Keratinocyte (primary cell): ENCODE measurements at places on chromosomes 12 and 14.

DNA sequence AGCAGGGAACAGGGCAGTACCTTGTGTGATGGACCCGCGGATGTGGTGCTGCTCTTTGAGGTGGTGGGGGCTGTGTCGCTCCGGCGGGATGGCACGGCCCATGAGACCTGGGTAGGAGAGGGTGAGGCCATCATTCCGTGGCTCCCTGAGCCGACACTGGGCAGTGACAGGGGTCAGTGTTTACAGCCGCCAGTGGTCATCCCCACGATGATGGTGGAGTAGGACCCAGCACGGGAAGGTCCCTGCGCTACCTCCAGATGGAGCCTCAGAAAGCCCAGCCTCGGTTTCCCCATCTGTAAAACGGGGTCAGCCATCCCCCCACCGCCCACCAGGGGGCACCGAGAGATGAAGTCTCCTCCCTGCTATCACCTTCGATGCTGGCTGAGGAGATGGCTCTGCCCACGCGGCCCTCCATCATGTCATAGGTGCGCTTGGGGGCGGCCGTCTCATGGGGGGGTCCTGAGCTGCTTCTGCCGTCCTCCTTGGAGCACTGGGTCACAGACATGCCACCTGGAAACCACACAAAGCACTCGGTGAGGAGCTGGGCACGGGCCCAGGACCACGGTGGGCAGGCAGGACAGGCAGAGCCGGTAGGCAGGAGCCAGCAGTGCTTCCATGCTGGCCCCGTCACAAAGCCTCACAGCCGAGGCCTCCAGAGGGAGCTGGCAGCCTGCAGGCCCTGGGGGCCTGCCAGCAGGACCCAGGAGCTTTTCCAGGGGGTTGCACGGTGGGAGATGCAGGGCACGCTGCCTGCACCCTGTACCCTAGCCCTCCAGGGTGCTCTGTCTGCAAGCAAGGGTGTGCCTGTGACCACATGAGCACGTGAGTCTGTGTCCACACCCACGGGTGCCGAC lies 53.1 kb downstream of the RFLNA start:
- DNase-seq: no peak

DNA sequence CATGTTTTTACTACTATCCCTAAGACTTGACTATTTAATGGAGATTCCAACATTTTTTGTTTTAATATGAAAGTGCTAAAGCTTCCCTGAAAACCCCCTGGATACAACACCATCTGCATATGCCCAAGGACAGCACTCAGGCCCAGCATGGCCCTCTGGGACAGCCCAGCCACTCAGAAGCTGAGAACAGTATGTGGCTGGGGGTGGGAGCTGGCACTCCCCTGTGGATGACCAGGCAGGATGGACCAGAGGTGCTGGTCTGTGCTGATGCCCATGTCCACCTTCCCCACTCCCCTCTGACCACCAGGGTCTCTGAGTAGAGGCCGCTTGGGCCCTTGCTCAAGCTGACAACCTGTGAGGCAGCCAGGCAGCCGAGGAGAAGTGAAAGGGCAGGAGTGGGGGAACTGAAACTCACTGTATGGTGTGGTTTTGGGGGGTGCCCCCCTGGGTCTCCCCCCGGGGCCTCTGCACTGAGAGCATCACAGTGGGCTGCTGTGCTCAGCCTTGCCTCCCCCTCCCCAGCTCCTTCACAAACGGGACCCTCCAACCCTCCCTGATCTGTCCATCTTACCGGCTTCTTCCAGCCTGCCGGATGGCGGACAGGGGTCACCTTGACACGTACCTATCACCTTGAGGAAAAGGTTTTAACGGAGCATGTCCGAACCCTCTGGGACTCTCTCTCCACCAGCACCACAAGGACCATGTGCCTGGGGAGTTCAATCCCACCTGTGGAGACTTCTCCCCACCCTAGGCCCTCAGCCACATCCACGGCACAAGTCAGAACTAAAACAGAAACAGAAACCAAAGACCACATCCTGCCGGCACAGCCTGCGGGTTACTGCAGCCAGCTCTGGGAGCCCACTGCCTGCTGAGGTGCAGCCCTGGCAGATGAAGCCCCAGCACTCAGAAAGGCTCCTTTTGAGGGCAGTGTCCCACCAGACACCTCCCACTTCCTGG lies at the start of gene TMEM229B:
Gene TMEM229B (minus strand): TSS at position 785 of the 957 bp plus-strand sequence. CDS start 14,798 bp downstream, outside the sequence.
- no peak for DNase-seq

DNA sequence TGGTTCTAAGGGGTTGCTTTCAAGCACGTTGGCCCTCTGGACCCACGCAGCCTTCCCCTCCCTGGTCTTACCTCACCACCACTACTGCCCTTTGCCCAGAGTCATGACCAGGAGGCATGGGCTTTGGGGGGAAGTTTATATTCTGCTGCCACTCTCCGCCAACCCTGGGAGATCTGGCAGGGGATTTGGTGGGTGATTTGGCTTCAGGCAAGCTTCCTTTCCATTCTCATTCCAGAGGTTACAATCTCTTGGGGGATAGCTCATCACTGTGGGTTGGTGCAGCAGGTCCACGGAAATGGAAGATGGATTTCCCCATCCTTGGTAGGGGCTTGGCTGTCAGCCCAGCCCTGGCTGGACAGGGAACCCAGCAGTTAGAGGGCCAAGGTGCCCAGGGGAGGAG lies 6.3 kb downstream of the PAH start:
- DNase-seq: no peak

DNA sequence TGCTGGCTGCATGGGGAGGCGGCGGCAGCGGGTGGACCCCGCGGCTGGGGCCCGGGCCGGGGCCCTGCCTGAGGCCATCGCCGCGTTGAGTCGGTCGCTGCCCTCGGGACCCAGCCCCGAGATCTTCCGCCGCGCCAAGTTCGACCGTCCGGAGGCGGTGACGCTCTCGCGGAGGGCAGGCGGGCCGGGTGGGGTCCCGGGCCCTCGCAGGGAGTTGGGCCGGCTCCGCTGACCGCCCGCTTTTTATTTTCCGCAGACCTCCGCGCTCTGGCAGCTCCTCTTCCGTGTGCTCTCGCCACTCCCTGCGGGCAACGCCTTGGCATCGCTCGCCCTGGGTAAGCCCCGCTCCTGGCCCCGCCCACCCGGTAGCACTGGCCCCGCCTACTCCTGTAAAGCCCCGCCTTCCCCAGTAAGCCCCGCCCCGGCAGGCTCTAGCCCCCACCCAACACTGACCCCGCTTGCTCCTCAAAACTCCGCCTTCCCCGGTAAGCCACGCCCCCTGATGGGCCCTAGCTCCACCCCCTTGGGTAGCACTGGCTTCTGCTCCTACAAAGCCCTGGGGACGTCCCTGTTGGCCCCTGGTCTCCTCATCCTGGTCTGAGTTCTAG lies 424 bp downstream of the TEDC1 start:
- no peak for DNase-seq

GRCh38 chr14:34222867-34223266 lies 239.2 kb downstream of the SPTSSA start:
- DNase-seq: no peak

- DNase-seq: peak; percentile 30
Measured at GRCh38 chr12:44000309-44000952, 164.6 kb downstream of the TMEM117 start.

- no peak for DNase-seq
Measured at GRCh38 chr12:110906985-110907384, 13.4 kb downstream of the MYL2 start.

DNA sequence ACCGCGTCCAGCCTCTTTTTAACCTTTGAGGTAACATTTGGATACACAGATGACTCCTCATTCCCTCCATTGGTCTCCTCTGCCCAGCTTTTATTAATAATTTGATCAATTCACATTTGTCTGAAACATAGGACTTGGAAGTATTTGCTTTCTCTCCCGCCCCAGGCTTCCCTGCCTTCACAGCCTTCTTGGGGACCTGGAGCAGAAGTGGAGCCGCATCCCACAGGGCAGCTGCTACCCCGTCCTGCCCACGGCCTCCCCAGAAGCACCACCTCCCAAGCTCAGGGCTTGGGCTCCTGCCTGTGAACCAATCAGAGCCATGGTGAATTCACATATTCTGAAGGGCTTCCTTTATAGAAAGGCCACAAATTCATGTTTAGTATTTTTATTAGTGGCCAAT lies 97.6 kb downstream of the PIWIL1 start:
- no peak for DNase-seq

DNA sequence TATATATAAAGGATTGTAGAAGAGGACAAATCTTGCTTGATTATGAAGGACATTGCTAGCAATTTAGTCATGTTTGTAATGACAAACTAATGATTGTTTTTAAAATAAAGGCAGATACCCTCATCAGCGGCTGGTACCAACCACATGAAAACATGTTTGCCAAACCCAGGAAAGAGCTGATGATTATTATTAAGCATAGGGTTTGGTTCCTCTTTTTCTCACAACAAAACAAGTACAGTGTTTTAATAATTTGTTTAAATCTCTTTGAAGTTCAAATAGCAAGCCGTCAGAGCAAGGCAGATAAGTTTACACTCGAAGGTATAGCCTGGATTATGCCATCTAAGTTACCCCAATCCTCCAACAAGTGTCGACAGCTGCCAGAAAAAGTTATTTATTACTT lies 5.3 kb upstream of the SINHCAF start:
- DNase-seq: no peak

GRCh38 chr14:73777420-73777819 lies 63.2 kb upstream of the PNMA1 start:
- no peak for DNase-seq

- no peak for DNase-seq
Measured at GRCh38 chr14:102209224-102209966, 69.7 kb downstream of the WDR20 start.

GRCh38 chr12:131454418-131455217 lies 256.3 kb upstream of the SFSWAP start:
- no peak for DNase-seq

GRCh38 chr12:100443434-100443833 lies 30.2 kb upstream of the NR1H4 start:
- no peak for DNase-seq

GRCh38 chr12:102024765-102025164 lies 37.0 kb downstream of the WASHC3 start:
- no peak for DNase-seq

- no peak for DNase-seq
Measured at GRCh38 chr12:110373425-110373824, 30.1 kb downstream of the ANAPC7 start.

DNA sequence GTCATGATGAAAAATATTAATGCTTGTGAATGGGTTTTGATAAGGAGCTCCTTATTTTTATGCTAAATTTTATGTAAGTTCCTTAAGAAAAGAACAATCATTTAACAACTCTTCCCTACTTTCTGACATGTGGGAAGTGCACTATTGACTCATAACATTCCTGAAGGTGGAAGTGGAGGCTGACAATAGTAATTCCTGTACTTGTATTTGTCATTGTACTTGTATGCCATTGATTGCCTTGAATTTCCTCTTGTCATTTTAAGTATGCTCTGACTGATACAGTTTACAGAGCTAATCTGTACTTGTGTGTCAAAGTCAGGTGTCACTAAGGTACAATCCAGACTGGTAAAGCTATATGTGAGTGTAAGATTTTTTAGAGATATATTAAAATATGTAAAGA lies 440.0 kb downstream of the SLC16A7 start:
- peak; percentile 25 for DNase-seq

DNA sequence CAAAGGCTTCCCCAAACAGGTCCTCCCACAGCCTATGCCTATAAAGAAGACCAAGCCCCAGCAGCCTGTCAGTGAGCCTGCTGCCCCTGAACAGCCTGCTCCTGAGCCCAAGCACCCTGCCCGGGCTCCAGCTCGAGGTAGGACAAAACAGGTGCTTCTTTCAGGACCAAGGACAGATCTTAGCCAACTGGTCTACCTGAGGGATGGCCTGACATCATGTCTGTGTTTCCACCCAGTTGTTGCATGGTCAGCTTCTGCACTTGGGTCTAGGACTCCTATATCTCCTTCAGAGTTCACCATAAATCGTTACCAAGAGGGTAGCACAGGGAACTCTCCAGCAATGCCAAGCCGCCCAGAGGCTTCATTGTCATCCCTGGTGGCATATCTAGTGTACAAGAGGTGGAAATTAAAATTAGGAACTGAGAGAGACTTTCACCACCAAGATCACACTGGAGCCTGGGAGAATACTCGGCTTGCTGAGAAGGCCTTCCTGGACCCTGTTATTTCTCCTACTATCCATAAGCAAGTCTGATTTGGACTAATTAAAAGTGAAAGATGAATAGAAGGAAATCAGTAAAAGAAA lies 38.2 kb upstream of the OAS1 start:
- DNase-seq: no peak

DNA sequence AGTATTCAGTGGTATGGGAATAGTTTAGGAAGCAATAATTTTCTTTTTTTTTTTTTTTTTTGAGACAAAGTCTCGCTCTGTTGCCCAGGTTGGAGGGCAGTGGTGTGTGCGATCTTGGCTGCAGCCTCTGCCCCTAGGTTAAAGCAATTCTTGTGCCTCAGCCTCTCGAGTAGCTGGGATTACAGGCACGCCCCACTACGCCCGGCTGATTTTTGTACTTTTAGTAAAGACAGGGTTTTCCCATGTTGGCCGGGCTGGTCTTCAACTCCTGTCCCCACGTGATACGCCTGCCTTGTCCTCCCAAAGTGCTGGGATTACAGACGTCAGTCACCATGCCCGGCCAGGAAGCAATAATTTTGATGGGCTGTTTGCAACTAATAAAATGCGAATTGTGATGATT lies 62.1 kb downstream of the ATG14 start:
- no peak for DNase-seq

DNA sequence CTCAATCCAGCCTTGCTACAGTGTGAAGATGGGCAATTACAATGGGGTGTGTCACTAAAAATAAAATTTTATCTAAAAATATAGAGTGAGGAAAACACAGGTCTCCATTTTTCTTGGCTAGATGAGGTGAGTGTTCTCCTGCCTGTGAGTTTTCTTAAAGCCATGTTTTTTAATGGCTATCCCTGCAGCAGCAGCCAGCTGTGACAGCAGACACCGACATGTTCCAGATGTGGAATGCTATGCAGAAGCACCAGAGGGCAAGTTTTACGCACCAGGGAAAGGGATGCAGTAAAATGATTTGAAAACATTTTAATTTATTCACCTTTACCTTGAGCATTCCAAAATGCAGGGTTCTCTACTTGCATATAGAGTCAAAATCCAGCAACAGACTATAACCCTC lies 577.0 kb upstream of the STXBP6 start:
- no peak for DNase-seq

DNA sequence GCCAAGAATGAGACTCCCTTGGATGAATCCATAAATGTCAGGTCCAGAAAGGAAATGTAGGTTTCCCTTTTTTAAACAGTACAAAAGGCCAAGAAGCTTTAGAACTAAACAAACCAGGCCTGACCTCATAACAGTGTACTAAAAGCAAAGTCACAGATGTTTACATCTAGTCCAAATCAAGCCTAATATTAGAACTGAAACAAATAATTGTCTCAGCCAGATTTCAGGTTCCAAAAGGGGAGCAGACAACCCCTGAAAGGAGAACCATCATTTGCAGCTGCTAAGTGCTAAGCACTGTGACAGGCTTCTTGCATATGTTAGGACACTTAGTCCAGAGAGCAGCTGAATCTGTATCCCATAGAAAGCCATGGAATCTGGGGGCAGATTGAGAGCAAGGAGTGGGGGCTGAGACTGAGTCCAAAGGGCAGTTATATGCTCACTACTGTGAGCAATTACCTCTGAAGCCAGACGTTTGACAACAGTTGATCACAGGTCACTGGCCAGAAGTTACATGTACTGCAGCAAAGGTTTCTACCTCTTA lies 90.1 kb downstream of the STXBP6 start:
- DNase-seq: no peak

- no peak for DNase-seq
Measured at GRCh38 chr12:15996948-15997347, 85.8 kb downstream of the DERA start.
